Gastrocnemius medialis (tissue), 4 donors: ENCODE measurements at places on chromosomes 3 and 15. TPM values are rescaled to one million over a fixed set of nuclear protein-coding genes. Genes with fewer than 3 reads are reported as not detected.

SCN11A gene
- total RNA-seq = not detected

P2RY12 gene
- total RNA-seq = not detected

RSRC1 gene
- total RNA-seq = 36.7 TPM

ROPN1 gene
- total RNA-seq = not detected

DNA sequence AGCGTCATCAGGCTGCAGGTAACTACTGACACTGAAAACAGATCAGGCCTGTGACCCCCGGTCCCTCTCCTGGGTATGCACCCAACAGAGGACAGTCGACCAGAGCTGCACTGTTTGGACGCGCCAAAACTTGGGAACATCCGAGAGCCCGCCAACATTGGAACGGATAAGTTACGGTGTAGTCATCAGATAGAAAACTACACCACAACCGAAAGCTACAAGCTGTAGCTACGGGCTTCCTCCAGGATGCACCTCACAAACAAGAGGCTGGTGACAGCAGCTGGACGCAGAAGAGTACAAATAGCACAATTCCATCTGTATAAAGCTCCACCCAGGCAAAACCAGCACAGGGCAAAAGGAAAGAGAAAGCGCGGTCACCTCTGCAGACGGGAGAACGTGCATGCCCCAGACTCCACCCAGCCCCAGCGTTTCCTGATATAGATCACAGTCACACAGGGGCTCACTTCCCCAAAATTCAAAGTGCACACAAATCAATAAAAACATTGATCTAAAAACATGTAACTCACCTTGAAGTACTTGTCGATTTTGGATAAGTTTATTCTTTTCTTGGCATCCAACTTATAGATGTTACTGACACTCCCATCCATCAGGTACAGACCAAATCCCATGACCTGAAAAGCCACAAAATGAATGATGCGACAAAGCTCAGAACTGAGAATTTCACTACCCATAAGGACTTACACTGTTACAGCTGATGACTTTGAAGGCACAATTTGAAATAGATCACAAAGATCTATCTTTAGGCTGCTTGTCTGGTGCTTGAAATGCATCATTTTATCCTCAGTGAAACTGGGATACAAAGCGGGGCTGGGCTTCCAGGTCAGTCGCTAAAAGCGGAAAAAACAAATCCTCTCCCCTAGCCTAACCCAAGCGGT lies 43.3 kb downstream of the CYFIP1 start:
- no peak overlapping the region for H3K4me3 ChIP-seq
- no peaks in the 10 kb centered on the region for H3K27me3 ChIP-seq
- no peaks in the 10 kb centered on the region for H3K4me1 ChIP-seq
- DNase-seq = no peak

DNA sequence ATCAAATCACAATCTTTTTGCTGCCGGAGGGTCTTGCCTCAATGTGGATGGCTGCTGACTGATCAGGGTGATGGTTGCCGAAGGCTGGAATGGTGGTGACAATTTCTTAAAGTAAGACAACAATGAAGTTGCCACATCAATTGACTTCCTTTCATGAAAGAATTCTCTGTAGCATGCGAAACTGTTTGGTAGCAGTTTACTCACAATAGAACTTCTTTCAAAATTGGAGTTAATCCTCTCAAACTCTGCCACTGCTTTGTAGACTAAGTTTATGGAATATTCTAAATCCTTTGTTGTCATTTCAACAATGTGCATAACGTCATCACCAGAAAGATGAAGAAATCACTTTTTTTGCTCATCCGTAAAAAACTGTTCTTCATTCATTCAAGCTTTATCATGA lies 65.8 kb downstream of the B3GNT5 start:
- no peak overlapping the region for H3K27ac ChIP-seq
- H3K4me1 ChIP-seq = no peaks in the 10 kb centered on the region
- H3K36me3 ChIP-seq = no peaks in the 10 kb centered on the region
- DNase-seq = no peak
- no peaks in the 10 kb centered on the region for H3K27me3 ChIP-seq
- no peak overlapping the region for H3K4me3 ChIP-seq

- H3K27me3 ChIP-seq = no peaks in the 10 kb centered on the region
- peak; percentile 52 for DNase-seq
- peak overlapping the region; percentile 84 for H3K27ac ChIP-seq
- H3K4me1 ChIP-seq = peaks cover 17% of the 10 kb centered on the region
- no peaks in the 10 kb centered on the region for H3K36me3 ChIP-seq
Observed at GRCh38 chr15:55907797-55908196, 85.6 kb downstream of the NEDD4 start.

- DNase-seq = no peak
- no peak overlapping the region for H3K4me3 ChIP-seq
- H3K27ac ChIP-seq = no peak overlapping the region
- H3K4me1 ChIP-seq = no peaks in the 10 kb centered on the region
- H3K36me3 ChIP-seq = no peaks in the 10 kb centered on the region
Observed at GRCh38 chr3:64295594-64295993, 70.3 kb upstream of the PRICKLE2 start.

DNA sequence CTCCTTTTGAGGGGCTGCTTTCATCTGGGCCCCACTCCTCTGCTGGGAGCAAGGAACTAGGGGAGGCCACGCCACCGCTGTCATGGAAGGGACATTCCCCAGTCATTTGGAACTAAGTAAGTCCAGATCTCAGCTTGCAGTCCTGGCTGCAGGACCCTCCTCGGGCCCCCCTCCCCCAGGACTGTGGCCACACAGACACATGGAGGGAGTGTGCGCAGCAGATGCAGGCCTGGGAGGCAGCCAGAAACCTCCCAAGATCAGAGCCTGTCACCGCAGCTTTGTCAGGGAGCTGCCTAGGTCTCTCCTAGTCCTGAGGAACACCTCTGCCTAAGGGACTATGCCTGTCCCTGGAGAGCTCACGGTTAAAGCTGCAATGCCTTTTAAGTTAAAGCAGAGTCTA lies 7.3 kb upstream of the SEMA3F start:
- DNase-seq = no peak
- H3K27ac ChIP-seq = no peak overlapping the region
- no peaks in the 10 kb centered on the region for H3K4me1 ChIP-seq
- H3K4me3 ChIP-seq = no peak overlapping the region
- no peaks in the 10 kb centered on the region for H3K27me3 ChIP-seq

- no peaks in the 10 kb centered on the region for H3K36me3 ChIP-seq
- H3K27ac ChIP-seq = no peak overlapping the region
- DNase-seq = no peak
- H3K4me3 ChIP-seq = no peak overlapping the region
Observed at GRCh38 chr15:69407719-69408400, 6.3 kb upstream of the KIF23 start.

GRCh38 chr3:145807990-145808389 lies 353.0 kb downstream of the PLOD2 start:
- DNase-seq = no peak
- H3K36me3 ChIP-seq = no peaks in the 10 kb centered on the region
- no peak overlapping the region for H3K4me3 ChIP-seq
- H3K27ac ChIP-seq = no peak overlapping the region
- no peaks in the 10 kb centered on the region for H3K4me1 ChIP-seq
